ENCODE measurements at places on chromosomes 3 and 15. TPM values are rescaled to one million over a fixed set of nuclear protein-coding genes. Genes with fewer than 3 reads are reported as not detected.

The GOLGA8G gene
- under 0.01 TPM for total RNA-seq

The RBP2 gene
- not detected for total RNA-seq

The MLF1 gene
- total RNA-seq: 12.9 TPM

The TP63 gene
- under 0.01 TPM for total RNA-seq

The GOLGA8H gene
- total RNA-seq: 0.14 TPM
